ENCODE measurements at places on chromosomes 6 and 20.

DNA sequence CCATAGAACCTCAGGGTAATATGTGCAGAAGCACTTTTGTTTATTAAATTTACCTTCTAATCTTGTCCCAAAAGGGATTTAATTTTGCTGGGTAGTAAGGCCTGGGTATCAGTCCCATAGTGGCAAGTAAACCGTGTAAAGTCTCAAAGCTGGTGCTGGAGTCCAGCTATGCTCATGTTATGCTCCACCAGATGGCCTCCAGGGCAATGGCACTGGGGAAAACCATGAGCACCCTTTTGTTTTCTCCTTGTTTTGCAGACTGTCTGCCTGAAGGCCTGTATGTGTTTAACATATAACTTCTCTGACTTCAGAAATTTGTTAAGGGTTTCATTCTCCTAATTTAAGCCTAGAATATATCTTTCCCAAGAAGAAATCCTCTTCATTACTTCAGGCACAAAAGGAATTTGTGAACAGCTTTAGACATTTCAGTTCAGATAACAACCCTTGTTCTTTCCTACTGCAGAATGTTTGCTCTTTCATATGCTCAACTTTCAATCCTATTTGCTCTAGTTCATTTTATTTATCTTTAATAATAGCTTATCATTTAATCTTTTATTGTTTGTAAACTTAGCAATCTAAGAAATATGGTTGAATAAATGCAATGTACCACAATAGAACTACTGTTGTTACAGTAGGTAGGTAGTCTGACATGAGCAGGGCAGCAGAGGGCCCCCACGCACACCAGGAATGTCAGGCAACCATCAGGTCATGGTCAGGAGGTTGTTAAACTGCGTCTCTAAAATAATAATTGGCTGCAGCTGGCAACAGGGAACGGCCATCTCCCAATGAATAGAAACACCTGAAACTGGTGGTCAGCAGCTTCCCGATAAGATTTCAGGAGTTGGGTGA lies 162.8 kb downstream of the TENT5A start:
- DNase-seq, result peak; percentile 26

DNA sequence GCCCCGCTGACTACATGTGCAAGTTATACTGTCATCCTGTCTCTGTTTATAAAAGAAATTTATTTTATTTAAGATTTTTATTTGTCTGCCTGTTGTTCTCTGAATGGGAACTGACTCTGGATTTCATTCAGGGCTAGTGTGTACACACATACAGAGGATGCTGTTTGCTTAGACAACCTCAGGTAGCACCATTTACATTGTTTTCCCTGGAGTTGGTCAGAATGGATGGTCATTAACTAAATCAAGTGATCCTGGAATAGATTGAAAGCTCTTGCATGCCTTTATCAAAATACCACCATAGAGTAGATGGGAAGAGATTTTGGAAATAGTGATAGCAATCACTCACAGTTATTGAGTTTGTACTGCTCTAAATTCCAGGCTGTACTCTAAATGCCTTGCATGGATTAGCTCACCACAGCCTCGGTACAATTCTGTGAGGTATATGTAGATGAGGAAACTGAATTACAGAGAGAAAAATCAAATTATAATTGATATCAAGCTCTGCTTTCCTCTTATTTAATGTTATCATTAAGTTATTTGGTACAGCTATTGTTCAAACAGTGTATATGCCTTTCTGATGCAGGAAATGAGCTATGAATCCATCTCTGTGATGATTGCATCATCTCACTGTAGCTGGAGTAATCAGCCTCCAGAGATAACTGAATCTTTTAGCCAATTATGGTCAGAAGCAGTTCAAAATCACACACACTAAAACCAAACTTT lies 51.9 kb downstream of the RNF217 start:
- DNase-seq, result no peak

- DNase-seq, result no peak
These were observed 31.1 kb downstream of the CEBPB start for GRCh38 chr20:50221501-50222308.

DNA sequence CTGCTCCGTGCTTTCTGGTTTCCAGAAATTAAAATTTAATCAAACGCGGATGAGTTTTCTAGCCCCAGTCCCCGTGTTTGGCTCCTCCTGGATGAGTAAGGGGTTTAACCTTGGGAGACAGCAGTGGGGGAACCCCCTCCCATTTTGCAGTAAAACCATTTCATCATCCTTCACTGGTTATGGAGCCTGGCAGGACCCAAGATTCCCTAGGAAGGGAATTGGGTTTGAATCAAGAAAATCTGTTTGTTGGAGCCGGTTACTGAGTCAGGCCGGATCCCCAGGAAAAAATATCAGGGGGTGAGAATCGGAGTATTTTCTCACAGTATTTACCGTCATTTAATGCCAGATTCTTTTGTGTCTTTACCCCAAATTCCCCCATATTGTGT lies 754 bp downstream of the YWHAB start:
- DNase-seq, result no peak

DNA sequence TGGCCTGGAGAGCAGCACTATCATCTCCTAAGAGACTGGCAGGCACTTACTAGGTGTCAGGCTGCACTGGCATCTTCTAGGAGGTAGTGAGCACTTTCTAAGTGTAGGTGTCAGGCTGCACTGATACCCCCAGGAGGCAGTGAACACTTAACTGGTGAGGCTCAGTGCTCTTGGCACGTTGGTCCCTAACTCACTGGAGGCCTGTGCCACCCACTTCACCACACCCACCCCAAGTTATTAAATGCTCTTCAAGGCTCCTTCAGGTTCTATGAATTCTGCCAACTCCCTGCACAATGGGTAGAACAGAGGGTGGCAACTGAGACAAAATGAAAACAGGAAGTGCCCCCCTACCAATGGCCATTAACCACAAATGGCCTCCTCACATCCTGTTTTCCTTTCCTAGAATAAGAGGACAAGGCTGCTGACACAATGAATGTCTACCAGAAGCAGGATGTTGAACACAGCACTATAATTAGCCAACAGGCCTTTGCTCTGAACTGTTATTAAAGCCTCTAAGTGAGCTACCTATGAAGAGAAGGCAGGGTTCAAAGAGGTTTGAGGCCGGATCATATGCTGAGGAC lies 29.4 kb downstream of the NCOA5 start:
- DNase-seq, result no peak

- no peak for DNase-seq
These were observed 52.9 kb downstream of the ARID1B start for GRCh38 chr6:156830126-156830525.

- no peak for DNase-seq
These were observed 21.4 kb upstream of the MAPRE1 start for GRCh38 chr20:32798046-32798981.

- DNase-seq, result peak; percentile 39
These were observed 512 bp downstream of the TAP1 start for GRCh38 chr6:32852844-32853540.

- DNase-seq, result no peak
These were observed 48.0 kb upstream of the BHLHE23 start for GRCh38 chr20:63054681-63055240.

DNA sequence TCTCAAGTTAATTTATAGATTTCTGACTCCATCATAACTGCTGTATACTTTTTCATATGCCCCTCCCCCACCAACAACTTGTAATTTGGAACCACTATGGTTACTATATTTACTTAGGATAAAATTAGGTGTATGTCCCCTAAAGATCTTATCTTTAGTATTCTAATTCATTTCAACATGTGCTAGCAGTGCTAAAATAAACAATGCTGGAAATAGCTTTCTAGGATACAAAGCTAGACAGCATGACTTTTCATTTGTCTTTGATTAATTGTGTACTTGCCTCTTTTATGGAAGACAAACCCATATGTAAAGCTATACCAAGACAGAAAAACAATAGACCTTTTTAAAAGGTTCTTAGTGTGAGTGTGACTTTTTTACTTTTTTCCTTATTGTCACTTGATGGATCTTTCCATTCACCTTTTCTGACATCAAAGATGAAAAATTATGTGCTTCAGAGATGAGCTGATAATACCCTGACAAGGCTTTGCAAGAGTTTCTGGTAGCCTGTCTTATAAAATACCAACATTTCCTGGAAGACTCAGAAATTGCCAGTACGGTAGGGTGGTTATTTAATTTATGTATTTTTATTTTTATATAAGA lies 31.2 kb upstream of the POPDC3 start:
- no peak for DNase-seq

- DNase-seq, result no peak
These were observed 57.4 kb downstream of the SLC24A3 start for GRCh38 chr20:19269737-19270340.

GRCh38 chr20:36268440-36269342 lies 32.4 kb downstream of the AAR2 start:
- no peak for DNase-seq

DNA sequence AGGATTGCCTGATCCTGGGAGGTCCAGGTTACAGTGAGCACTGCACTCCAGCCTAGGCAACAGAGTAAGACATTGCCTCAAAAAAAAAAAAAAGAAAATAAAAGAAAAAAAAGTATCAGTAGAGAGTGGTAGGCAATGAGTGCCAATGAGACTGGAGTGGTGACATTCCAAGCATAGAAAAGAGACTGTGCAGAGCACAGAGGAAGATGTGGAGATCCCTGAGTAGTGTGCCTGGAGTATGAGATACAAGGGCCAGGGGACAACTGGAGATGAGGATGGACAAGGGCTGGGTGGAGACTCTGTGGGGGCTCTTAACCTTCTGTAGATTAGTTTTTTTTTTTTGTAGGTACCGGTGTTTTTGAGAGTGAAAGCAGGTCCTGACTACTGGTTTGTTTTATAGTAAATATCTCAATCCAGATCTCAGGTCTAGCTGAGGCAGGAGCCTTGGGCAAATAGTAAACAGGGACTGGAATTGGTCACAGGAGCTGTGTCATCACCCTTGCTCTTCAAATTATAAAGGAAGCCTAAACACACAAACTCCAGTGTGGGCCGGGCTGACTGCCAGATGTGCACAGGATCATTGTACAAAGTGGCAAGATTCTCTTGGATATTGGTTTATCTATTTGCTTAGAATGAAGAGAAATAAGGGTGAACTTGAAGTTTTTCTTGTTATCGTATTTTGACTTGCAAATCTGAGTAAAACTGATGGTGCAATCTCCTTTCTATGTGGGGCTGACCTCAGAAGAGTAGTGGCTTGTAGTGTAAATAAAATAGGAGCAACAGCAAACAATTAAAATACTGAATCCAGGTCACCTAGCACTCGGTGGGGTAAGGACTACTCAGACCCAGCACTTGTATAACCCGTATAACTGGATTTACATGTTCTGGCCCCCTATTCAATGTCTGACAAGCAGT lies 144.9 kb downstream of the SOX4 start:
- DNase-seq, result peak; percentile 60

GRCh38 chr6:96899019-96899418 lies 1.3 kb upstream of the NDUFAF4 start:
- peak; percentile 61 for DNase-seq

GRCh38 chr20:39961637-39962244 lies 727.3 kb downstream of the MAFB start:
- no peak for DNase-seq

DNA sequence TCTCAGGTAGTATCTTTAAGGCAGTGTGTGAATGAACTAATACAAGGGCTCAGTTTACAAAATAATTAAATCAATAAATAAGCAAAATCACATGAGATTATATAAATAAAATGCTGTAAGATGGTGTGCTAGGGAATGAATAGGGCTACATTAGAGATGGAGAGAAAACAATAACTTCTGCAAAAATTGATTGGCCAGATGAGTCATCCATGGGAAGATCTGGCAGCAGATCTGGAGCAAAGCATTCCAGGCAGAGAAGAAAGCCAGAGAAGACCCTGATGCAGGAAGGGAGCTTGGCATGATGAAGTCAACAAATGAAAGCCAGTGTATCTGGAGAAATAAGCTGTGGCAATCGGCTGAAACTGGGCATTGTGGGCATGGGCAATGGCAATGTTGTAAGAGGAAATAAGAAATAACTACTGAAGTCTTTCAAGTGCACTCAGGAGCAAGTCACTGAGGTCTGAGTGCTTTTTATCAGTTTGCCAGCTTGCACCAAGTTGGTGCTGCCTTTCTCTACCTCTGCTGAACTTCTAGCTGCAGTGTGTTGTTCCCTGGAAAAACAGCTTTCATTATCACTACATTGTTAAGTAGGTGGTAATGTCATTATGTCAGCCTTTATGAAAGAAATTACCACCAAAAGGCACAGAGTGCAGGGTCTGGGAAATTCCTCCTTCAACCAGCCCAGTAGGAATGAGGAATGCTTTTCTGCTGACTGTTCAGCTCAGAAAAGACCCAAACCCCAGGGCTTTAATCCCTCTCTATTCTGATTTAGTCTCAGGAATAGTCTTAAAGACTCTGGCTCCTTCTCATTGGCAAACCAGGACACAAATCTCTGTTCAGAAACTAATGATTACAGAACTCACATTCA lies 231.6 kb downstream of the HTR1B start:
- no peak for DNase-seq

- DNase-seq, result no peak
These were observed 970.9 kb downstream of the TBC1D32 start for GRCh38 chr6:120363429-120363828.

DNA sequence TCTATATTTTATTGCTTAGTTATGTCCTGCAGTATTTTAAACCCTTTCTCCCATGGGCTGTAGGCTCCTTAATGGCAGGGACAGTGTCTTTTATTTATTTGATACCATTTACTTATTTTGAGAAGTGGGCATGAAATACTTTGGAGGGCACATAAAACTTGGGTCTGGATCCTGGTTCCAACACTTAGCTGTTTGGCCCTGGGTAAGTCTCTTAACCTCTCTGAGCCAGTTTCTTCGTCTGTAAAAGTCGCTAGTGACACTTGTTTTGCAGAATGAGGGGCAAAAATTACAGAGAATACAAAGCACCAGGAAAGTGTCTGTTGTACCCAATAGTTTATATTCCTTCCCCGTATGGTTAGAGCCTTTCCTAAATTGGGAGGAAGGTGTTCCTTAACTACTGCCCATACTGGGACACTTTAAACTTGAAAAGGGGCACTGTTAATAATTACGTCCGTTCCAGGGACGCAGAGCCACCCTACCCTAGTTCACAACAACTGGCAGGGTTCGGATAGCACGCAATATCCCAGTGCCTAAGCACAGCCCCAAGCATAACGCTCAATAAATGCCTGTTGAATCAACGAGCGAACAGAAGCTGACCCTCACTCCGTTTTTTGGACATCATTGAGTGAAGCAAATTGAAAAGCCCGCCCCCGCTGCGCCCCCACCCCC lies 6.0 kb upstream of the ARMC12 start:
- DNase-seq, result no peak

GRCh38 chr6:11971154-11971553 lies 41.0 kb upstream of the HIVEP1 start:
- DNase-seq, result no peak

GRCh38 chr20:34604980-34605788 lies 46.7 kb downstream of the MAP1LC3A start:
- DNase-seq, result no peak

All from HT-29 (cell line).